Motor neuron (in vitro differentiated cells): ENCODE measurements at places on chromosomes 4 and X.

DNA sequence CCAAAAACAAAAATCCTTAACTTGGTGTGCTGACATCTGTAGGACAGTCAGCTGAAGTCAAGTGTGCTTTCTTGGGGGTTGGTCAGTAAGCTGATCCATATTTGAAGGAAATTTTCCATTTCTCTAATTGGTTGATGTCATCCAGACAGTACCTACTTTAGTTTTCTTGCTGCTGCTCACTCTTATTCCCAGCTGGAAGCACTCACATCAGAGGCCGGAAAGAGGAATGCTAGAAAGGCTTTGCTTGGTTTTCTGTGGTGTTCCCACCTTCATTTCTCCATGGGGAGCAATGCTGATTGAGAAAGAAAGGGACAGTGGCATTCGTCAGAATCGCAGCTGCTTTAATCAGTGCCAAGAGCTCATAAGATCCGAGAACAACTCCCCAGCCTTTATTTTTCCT is 227.0 kb downstream of the C4orf33 start:
- no peak for ATAC-seq

DNA sequence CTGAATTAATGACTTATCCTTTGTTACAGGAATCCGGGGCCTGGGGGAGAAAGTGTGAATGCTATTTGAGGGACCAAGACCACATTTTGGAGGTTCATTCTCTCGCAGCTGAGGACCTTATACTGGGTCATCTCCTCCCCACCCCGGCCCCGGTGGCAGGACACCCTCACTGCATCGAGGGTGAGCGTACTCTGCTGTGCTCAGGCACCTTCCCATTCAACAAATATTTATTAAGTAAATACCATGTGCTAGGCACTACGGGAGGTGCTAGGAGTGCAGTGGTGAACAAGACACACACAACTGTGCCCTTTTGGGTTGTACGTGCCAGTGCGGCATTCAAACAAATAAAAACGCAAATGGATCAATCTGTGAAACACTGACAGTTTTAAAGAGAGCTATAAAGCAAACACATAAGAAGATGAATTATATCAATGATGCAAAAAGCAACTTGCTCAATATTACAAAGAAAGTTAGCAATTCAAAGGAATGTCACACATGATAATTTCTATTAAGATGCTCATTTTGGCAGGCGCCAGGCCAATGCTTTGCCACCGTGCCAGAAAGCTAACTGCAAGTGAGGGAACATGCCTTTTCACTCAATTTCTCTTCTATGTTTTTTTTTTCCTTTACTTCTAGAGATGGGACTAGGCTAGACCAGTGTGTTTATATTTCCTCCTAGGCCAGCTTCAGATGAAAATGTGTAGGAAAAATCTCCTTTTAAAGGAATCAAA is 24.6 kb downstream of the ADGRG2 start:
- no peak for ATAC-seq

GRCh38 chrX:18995221-18995620 is 11.3 kb upstream of the PHKA2 start:
- ATAC-seq, result no peak

DNA sequence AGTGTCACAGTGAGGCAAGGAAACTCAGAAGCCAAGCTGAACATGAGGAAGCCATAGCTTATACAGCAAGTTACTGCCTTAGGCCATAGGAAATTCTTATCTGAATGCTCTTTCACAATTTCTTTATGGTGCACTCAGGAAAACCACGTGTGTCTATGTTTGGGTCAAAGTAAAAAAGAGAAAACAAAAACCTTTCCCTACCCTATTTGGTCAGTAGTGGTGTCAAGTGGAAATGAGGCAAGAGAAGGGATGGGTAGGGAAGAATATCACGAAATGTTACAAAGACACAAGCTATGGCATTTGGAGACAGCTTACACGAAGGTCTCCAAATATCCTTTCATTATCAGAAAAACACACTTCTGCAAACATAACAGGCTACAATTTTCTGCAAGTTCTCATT is 83.4 kb upstream of the INPP4B start:
- ATAC-seq, result no peak
